ENCODE measurements at places on chromosomes 6 and 20.

GRCh38 chr20:2874456-2874855 is 1.2 kb downstream of the PTPRA start:
- no peak for DNase-seq

DNA sequence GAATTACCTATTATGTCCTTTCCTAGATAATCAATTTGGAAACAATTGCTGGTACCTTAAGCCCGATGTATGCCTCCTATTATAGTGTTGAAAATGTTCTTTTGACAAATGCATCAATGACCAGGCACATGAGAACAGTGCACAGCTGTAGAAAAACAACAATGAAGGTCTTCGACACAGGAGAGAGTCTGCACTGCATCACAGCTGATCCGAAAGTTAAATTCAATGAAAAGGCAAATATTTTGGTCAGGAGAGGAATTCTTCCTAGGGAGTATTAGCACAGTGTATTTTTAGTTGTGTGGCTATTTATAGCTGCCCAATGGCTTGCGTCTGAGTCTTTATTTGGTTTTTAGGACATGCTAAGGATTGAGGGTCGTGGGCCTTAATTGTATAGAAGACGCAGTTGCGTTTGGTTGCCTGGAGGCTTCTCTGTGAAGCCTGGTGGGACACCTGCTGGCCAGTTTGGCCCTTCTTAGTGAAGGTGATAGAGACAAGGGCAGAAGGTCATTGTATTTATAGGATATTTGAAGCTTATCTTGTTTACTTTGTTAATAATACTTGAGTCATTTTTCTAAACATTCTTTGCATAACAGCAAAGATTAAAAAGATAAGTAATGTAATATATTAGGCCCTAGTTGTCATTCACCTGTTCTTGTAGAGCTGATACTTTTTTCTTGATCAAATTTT is 72.3 kb downstream of the CDYL start:
- DNase-seq = no peak

DNA sequence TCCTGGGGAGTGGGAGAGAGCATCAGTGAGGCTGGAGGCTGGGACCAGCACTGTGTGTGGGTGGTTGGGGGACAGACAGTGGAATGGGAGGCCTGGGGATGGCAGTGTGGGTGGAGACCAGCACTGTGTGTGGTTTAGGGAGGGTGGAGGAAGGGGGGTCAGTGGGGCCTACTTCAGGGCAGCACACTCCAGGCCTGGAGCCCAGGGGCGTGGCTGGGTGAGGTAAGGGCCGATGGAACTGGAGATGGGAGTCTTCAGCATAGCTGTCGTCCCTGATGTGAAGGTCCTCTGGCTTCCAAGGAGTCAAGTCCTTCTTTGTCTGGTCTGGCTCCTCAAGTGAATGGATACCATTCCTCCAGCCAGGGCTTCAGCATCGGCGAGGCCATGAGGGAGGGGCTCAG is 18.6 kb downstream of the KCNK17 start:
- DNase-seq = no peak

GRCh38 chr6:41284726-41285125 is 1.8 kb downstream of the TREM1 start:
- DNase-seq = no peak

- DNase-seq = peak; percentile 59
Observed at GRCh38 chr6:155372256-155372655, 58.0 kb upstream of the TFB1M start.

GRCh38 chr6:12010635-12011275 is 1.4 kb upstream of the HIVEP1 start:
- DNase-seq = peak; percentile 96

DNA sequence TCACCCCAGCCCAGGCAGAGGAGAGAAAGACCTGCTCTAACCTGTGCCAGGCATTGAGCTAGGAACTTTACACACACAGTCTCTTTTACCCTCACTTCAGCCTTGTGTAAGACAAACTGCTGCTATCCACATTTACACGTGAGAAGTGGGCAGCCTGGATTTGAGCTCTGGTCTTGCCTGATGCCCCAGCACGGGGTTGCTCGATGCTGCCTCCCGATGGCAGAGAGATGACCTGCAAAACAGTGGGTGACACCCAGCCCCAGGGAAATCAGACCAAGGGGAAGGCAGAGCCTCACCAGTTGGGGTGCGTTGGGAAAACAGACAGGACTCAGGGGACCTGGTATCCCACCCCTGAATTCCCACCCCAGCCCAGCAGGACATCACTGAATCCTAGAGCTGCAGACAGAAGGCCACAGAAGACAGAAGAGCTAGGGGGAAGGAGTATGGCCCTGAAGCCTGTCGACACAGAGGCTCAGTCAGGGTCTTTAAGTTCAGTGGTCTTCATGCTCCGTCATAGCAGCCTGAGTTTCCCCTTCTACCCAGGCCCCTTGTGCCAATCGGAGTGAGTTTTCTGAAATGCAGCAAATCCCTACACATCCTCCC is 990 bp downstream of the BPI start:
- DNase-seq = peak; percentile 78

Measured in MV-4-11 (cell line).